A549 (cell line): ENCODE measurements at places on chromosomes 3 and 15. TPM values are rescaled to one million over a fixed set of nuclear protein-coding genes. Genes with fewer than 3 reads are reported as not detected.

DNA sequence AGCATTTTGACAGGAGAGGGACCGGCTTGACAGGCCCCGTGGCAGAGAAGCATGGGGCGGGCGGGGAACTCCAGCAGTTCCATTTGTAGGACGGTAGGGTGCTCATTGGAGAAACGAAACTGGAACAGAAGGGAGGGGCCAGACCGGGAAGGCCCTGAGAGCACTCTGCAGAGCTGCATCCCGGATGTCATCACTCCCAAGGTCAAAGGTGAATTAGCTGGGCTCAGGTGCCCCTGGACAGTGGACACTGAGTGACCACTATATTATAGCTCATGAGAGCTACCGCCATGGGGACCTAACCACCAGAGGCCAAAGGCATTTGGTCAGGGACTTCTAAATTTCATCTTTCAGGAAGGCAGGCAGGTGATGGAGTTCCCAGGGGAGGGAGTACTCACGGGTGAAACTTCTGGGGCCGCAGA is 7.3 kb downstream of the CSRNP1 start:
- no peak for DNase-seq

- DNase-seq = peak; percentile 50
Measured at GRCh38 chr15:66763186-66764071, 61.4 kb downstream of the SMAD6 start.

DNA sequence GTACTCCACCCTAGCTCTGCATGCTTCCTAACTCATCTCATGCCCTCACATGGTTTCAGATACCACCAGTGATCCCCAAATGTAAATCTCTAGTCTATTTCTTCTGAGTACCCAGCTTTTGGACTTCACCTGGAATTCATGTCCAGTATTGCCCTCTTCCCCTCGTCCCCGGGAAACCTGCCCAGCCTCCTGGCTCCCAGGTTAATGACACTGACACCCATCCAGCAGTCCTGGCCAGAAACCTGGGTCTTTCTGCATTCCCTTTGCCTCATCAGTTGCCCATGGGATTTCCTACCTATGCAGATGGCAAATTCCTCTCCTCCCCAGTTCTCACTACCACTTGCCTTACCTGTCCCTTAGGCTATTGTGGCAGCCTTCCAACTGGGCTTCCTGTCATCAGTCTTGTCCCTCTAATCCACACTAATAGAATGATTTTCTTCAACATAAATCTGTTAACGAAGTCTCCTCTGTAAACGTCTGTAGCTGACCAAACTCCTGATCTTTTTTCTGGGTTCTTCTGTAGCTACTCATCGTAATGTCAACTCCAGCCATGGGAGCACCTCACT is 15.3 kb upstream of the MYLK start:
- DNase-seq = no peak

- no peak for DNase-seq
Measured at GRCh38 chr3:43307649-43308048, 21.3 kb downstream of the SNRK start.

GRCh38 chr3:128372707-128373533 is 93.8 kb downstream of the DNAJB8 start:
- DNase-seq = no peak

GRCh38 chr3:108404368-108404767 is 106.0 kb downstream of the MYH15 start:
- no peak for DNase-seq

FSIP1 gene
- polyA plus RNA-seq = 0.71 to 0.90 TPM (median 0.80 TPM) in 3 replicates

DNA sequence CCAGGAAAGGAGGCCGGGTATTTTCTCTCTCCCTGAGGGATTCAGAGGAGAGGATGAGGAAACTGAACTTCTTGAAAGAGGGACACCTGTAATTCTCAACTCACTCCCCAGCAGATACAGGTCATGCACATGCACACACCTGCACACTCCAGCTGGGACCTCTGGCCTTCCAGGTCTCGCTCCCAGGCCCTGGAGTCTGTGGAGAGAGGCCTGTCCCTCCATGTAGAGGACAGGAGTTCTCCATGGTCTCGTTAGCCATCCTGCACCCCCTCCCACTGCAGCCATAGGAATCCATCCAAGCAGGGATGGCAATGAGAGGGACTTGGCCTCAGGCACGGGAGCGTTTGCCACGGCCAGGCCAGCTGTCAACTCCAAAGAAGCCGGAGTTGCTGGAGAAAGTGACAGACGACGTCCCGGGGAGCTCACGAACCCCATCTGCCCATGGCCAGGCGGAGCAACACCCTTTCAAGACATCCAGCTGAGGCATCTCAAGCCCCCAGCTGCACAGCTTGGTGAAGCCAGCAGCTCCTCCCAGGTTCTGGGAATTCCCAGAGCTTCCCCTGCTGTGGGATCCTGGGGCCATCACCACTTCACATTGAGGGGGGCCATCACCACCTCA is 223.3 kb downstream of the UACA start:
- no peak for DNase-seq

- DNase-seq = no peak
Measured at GRCh38 chr3:126117786-126118185, 33.9 kb upstream of the SLC41A3 start.

- no peak for DNase-seq
Measured at GRCh38 chr3:168583977-168584376, 488.3 kb upstream of the GOLIM4 start.
